ENCODE measurements at places on chromosomes 3 and 15.

DNA sequence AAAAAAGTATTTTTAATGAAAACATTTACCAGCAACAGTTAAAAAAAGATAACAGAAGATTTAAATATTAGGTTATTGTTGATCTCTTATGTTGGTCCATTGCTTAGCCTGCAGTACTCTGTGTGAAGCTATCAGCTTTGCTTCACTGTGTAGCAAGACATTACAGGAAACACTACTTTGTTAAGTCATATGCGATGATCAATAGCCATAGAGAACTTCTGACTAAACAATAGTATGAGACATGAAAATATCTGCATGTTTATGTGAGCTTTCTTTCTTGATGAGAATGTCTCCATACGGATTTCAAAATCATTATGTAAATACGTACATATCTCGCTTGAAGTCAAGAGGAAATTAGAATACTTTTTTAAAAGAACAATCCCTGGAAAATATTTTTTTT lies 27.0 kb upstream of the CAPN3 start:
- DNase-seq, result no peak

GRCh38 chr3:77321646-77322045 lies 281.7 kb downstream of the ROBO2 start:
- no peak for DNase-seq

- no peak for DNase-seq
Observed at GRCh38 chr3:179794355-179794754, 141.5 kb downstream of the USP13 start.

DNA sequence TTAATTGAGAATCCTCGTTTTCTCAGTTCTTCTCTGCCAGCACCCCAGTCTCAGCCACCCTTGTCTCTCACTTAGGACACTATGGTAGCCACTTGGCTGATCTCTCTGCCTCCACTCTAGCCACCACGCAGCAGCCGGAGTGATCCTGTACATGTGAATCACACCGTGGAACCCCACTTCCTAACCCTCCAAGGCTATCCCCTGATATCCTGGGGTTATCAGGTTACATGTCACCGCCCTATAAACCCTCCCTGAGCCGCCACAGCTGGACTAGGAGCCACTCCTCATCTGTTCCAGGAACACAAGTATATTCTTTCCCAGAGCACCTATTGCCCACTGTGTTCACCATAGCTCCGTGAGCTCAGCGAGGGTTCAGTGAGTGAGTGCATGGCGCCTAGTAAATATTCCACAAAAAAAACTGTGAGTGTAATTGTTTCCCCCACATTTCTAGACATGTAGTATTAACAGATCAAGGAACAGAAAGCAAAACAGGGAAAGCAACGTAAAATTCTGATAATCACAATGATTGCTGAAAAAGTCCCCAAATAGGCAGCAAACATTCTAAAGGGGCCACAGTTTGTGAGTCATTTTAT lies 661 bp upstream of the PARP14 start:
- no peak for DNase-seq

GRCh38 chr3:134917631-134918030 lies 122.6 kb downstream of the EPHB1 start:
- no peak for DNase-seq

All from stimulated activated CD8-positive, alpha-beta memory T cell treated with anti-CD3 and anti-CD28 coated beads, Interleukin-4, amount 100 ng/mL, for 1 hour (primary cell).